ENCODE measurements at places on chromosomes 3 and 15. TPM values are rescaled to one million over a fixed set of nuclear protein-coding genes. Genes with fewer than 3 reads are reported as not detected.
A peak's percentile ranks its signal among the peaks of the same experiment; 100 is the strongest.

GRCh38 chr3:83033133-83033532 lies 1271.7 kb upstream of the GBE1 start:
- DNase-seq: no peak

DNA sequence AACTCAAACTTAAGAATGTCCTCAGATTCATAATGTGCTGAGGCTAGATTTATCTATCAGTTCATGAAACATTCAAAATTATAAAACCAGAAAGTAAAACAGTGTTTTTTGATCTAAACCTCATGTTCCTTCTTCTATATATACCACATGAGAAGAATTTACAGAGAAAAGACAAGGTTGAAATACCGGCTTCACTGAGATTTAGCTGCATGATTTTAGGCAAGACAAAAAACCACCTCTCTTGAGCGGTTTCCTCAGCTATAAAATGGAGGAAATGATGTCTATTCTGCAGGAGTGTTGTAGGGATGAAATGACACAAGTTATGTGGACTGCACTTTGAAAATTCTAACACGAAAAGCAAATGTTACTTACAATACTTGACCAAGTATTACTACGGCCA lies 80.6 kb upstream of the FOXB1 start:
- DNase-seq: no peak

GRCh38 chr3:143726727-143727126 lies 121.5 kb downstream of the SLC9A9 start:
- DNase-seq: no peak

GRCh38 chr15:101478701-101479341 lies 10.7 kb downstream of the PCSK6 start:
- no peak for DNase-seq

- DNase-seq: peak; percentile 49
These were observed 38.3 kb downstream of the KBTBD12 start for GRCh38 chr3:127953091-127954035.

CLDN11 gene
- polyA plus RNA-seq: 1.7 TPM

SLC51A gene
- 7.8 TPM for polyA plus RNA-seq

STAB1 gene
- polyA plus RNA-seq: 59.9 TPM

OIP5 gene
- 3.4 TPM for polyA plus RNA-seq

TLR9 gene
- 0.28 TPM for polyA plus RNA-seq

Measured in hindlimb muscle (tissue), 1 donor.